ENCODE measurements at places on chromosomes 5 and 9.

DNA sequence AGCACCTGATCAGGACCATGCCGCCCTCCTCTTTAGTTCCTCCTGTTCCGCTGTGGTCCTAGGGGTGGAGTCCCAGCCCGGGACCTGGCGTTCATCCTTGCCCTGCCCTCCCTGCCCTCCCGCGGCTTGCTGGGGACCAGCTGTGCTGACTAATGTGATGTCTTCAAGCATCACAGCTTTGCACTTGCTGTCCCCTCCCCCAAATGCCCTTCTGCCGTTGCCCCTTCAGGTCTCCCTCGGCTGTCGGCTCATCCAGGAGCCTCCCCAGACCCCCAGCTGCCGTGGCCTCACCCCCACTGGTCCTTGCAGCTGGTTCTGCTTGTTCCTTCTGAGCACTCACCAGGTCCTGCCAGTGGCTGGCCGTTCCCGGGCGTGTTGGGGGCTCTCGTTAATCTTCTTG lies 19.9 kb downstream of the RXRA start:
- DNase-seq: no peak

DNA sequence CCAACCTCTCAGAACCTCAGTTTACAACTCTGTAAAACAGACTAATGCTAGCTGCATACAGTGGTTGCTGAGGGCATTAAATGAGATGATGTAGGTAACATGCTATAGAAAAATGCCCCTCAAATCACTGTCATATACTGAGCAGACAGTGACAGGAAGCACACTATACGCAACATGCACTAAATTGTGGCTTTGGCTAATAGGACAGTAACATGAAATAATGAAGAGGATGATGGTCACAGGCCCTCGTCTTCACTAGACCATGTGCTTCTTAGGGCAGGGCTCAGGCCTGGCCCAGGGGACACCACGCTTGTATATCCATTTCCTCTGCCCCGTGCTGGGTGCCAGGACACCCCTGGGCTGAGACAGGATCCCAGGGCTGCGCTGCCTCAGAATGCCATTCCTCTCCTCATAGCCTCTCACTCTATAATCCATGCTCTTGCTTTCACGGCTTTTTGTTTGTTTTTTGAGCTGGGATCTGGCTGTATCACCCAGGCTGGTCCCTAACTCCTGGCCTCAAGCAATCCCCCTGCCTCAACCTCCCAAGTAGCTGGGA lies 18.9 kb downstream of the CSF1R start:
- DNase-seq: no peak

DNA sequence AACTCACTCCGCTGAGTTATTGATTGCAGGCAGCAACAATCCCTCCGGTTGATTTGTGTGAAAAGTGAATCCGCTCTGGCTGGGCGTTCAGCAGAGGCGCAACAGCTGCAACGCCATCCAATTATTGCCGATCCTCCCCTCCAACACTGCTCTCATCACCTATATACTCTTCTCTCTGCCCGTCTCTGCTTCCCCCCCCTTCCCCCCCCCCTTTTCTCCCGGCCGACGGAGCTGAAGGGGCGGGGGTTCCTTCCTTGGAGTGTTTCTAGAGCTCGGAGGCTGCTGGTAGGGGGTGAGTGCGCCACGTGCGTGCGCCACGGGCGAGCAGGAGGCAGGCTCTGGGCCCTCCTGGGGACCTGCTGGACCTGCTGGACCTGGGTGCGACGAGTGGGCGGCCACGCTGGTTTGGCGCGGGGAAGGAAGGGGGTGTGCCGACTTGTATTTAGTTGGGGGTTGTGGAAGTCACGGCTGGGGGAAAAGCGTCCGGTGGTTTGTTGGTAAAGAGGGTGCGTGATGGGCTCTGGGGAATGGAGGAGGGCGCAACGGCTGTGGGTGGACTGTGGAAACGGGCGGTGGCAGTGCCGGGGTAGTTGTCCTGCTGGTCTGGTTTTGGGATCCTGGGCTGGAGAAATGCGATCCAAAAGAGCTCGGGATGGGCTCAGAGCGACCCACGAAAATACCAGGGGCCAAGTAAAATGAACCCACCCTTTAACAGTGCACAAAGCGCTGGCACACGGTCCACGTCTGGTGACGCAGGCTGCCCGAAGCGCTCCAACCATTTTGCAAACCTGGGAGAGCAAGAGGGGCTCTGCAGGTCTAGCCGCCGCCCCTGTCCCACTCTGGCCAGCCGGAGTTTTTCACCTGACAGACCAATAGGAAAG lies 6.4 kb upstream of the MEF2C start:
- DNase-seq: no peak

- DNase-seq: no peak
These were observed 100.3 kb downstream of the NSG2 start for GRCh38 chr5:174145821-174146220.

GRCh38 chr5:56302027-56302426 lies 68.9 kb upstream of the ANKRD55 start:
- DNase-seq: no peak

GRCh38 chr5:140303966-140304365 lies 1.1 kb upstream of the PFDN1 start:
- DNase-seq: no peak

DNA sequence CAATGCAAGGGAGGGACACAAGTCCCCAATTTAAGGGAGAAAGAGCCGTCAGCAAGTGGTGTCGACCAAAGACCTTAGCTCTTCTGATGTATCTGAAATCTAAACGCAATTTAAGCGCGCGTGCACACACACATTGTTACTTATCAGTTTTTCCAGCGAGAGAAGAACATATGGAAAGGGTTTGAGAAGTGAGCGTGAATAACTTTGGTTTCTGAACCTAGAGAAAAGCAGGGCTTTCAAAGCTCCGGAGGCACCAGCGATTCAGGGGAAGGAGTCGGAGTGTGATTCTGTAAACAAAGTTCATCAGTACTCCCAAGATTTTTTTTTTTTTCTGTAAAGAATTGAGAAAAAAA lies 191.8 kb downstream of the MEF2C start:
- no peak for DNase-seq

GRCh38 chr9:131824155-131824594 lies 84.3 kb upstream of the RAPGEF1 start:
- DNase-seq: no peak

DNA sequence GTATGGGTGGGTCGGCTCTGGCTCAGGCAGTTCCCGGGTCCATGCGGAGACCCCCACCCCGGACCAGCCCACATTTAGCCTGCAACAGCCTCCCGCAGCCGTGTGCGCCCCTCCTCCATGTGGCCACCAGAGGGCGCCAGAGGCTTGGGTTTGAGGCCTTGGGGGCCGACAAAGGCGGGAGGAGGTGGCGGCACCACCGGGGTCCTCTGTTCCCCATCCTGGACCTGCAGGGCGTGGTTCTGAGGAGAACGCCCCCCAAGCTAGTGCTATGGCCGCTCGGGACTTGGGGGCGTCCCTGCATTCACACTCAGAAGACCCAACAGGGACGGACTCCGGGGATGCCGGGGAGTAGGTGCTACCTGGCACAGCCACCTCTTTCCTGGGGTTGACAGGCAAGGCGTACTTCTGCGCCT lies 16.5 kb downstream of the ASS1 start:
- DNase-seq: peak; percentile 61

DNA sequence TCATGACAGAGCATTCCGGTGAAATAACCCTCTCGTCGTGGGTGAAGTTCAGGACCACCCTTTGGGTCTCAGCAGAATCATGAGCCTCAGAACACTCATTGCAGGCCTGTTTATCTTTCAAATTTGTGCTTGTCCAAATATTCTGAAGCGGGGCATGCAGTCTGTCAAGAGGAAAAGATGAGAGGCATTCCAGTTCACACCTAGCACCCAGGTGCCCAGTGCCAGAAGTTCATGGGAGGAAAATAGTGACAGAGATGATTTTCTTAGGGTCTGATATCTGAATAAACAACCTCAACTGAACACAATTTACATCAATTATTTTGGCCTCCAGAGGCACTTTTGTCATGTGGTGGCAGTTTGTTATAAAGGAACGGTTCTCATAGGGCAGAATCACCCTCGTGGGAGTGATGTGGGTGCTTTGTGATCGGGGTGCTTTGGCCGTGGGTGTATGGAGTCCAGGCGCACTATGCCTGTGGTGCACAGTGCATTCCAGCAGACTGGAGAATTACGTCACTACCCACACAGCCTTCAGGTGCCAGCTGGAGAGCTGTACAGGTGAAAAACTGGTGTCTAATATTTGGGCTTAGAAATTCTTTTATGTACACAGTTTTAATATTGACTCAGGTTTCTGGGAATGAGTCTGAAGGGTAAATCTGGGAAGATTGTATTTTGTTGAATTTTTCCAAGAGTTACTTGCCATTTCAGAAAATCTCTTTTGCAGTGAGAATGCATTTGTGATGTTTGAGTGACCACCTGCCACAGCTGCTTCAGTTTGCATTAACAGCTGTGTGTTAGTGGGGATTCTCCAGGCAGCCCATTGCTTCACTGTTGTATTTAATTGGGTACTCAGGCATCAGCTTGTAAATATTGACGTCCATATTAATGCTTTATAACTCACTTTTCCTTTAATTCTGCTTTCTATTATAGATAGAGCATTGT lies 289.3 kb downstream of the FANCC start:
- no peak for DNase-seq

- DNase-seq: no peak
These were observed 1785.5 kb downstream of the EFNA5 start for GRCh38 chr5:105885266-105885665.

DNA sequence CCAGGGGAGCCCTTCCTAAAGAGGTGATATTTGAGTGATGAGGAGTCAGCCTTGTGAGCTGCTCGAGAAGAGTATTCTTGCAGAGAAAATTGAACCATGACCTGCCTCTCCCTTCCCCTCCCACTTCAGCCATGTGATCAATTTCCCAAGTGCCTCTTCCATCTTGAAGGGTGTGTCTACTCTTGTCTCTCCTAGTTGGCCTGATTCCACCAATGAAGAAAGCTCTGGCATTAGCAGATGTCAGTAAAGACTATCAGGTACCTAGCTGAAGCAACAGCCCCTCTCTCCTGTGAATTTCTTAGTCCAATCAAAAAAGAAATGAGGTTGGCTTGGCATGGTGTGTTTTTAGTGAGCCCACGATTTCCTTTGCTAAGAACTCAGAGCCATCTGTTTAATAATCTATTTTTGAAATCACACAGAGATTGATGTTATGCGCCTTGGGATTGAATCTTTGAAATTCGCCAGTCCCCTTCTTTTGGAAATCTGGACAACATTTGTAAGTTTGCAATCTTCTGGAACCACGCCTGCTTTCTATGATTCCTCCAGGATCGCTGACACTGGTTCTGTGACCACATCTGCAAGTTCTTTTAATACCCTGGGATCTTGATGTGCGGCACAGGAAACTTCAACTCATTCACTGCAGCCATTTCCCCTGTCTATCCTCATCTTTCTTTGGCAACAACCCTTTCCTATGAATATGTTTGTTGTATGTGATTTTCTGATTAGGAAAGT lies 404.6 kb downstream of the DMRT2 start:
- no peak for DNase-seq

DNA sequence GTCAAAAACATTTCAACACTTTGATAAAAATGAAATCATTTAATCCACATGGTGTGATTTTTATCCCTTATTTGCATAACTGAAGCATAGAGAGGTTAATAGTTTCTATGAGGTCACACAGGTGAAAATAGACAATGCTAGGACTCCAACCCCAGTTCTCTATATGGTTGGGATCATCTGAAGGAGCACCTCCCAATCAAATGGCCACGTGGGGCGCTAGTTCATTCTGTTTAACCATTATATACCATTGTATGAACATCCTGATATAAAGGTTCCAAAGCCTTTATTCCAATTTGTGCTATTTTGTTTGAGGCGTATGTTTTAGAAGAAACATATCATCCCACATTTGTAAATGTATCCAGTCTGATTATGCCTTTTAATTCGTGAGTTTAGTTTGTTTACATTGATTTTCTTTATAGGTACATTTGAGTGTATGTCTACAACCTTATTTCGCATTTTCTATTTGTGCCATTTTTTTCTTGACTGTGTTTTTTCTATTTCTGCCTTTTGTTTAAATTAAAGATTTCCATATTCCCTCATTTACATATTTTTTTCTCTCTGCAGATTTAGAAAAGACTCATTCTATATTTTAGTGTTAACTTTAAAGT lies 1092.0 kb downstream of the MAT2B start:
- DNase-seq: no peak

DNA sequence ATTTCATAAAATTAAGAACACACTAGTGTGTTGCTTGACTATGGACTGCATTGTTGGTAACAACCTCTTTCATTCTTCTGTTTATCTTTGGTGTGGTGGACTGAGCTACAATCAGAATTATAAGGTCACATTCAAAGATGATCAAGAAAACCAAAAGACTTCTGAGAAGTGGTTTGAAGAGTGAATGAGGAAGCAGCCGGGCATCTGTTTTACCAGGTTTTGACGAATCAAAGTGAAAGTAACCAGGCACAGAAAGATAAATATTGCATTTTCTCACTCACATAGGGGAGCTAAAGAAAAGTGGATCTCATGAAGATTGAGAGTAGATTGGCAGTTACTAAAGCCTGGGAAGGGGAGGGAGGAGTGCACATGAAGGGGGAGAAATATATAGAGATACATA lies 589.1 kb downstream of the ZNF608 start:
- no peak for DNase-seq

DNA sequence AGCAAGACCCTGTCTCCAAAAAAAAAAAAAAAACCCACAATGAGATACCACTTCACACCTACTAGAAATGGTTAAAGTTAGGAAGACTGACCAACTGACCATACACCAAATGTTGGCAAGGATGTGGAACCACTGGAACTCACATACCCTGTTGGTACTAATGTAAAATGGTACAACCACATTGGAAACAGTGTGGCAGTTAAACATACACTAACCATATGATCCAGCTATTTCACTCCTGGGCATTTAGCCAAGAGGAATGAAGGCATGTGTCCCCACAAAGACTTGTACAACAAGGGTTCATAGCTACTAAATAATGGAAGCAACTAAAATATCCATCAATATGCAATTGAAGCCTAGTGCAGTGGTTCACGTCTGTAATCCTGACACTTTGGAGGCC lies 21.3 kb downstream of the NAIF1 start:
- DNase-seq: no peak
